Left hindlimb (tissue), 1 donor: ENCODE measurements at places on chromosomes 1 and 21.

DNA sequence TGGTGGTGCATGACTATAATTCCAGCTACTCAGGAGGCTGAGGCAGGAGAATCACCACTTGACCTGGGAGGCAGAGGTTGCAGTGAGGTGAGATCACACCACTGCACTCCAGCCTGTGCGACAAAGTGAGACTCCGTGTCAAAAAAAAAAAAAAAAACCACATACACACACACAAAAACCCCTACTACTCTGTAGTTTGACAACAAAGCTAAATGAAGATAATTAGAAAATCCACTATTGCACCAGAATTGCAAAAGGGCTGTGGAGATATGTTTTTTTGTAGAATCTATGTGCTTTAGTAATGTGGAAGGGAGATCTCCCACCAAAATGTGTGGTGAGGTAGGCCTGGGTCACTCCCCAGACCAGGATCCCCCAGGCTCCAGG lies 32.2 kb upstream of the KHDRBS1 start:
- no peak for DNase-seq

GRCh38 chr1:161069731-161070270 lies at the start of gene ARHGAP30:
Gene ARHGAP30 (minus strand): TSS chr1:161069891. CDS start chr1:161069624, 267 bp downstream.
- DNase-seq: no peak

- DNase-seq: no peak
Observed at GRCh38 chr1:12173631-12174121, 6.9 kb downstream of the TNFRSF1B start.

DNA sequence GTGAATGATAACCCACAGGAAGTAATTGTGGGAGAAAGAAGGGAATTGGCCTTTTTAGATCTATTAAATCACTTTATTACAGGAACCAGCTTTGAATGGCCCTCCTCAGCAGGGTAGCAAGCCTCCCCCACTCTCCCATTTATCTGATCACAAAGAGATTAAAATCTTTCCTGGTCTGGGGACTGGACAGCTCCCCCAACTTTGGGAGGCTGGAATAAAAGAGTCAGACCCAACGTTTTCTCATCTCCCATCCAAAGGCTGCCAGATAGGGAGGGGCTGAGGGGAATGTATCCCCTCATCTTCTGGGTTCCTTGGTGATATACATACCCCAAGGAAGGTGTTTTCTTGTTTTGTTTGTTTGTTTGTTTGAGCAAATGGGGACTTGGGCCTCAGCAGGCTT lies 2.4 kb downstream of the LIN28A start:
- DNase-seq: no peak

DNA sequence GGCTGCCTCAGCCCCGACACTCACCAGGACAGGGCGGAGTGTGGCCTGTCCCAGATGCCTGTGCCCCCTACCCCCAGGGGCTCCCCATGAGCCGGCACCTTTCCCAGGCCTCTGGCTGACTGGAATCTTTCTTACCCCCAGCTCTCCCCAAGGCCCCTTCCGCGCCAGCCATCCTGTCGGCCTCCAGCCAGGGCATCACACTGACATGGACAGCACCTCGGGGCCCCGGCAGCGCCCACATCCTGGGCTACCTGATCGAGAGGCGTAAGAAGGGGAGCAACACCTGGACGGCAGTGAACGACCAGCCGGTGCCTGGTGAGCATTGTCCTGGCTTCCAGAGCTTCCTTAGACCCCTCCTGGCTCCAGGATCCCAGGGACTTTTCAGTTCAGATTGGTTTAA lies 26.5 kb downstream of the IGFN1 start:
- DNase-seq: no peak

DNA sequence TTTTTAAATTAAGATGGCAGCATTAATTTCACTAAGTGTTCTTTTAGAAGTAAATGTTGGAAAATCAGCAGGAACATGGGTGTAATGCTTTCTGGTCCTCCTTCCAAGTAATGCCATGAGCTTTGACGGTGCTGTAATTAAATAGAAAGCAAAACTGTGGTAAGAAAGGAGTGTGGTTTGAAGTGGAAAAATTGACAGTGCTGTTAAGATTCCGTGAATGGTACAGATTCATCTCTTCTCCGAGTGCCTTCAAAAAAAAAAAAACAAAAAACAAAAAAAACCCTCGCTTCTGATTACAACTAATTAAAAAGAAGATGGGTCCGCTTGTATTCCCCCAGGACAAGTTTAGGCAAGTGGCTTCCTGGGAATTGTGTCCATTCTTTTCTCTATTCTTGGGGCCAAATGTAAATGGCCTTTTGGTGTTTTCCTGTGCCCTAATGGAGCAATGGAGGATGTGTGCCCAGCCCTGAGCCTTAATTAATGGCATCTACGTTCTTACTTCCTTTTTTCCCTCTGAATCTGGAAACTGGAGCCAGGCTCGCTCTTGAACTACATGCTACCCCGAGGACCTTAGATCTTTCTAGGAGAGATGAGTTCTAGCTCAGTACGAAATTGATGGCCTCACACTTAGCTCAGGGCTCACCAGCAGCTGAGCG lies 5.1 kb downstream of the LMO4 start:
- no peak for DNase-seq

GRCh38 chr1:181159451-181160140 lies 71.1 kb downstream of the IER5 start:
- DNase-seq: no peak

DNA sequence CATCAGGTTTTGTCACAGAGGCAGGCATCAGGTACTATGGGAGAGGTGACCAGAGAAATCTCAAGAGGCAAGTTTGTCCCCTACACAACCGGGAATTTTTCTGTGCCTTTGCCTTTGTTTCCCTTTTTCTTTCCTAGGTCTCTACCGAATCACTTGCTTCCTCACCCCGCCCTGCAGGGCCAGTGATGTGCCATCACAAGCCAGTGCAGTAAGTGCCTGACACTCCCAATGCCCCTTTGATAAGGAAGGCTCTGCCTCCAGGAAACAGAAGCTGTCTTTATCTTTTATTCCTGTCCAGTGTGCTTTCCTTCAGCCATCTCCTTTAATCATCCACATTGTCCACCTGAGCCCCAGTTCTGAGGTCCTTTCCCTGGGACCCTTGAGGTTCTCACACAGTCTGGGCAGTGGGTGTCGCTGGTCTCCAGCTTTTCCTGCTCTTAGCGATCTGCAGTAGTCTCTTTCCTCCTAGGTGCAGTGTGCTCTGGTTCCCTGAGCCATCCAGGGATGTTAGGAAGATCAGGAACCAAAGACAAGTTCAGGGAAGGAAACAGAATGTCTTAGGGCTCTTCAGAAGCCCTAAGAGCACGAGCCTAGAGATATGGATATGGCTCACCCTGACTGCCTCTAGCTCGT lies 36.6 kb downstream of the GJA5 start:
- DNase-seq: no peak

GRCh38 chr1:207883660-207884250 lies 27.2 kb downstream of the CD34 start:
- no peak for DNase-seq

DNA sequence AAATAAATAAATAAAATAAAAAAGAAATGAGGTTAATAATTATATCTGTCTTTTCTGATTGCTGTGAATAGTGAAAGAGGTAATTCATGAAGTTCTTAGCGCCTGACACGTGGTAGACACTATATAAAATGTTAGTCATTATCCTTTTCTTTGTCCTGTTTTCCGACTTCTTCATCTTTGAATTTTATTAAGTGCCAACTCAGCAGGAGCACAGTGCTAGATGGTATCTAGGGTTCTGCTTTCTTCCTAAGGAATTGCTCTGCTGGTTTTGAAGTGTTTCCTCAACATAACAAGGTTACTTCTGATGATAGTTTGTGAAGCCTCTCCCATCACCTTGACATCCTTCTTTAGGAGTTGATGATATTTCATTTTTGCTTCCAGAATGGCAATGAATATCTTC lies 227.0 kb downstream of the DNM3 start:
- no peak for DNase-seq

GRCh38 chr1:187892683-187893039 lies 1063.9 kb downstream of the PLA2G4A start:
- DNase-seq: no peak

GRCh38 chr1:212683357-212683722 lies 16.3 kb downstream of the BATF3 start:
- no peak for DNase-seq

DNA sequence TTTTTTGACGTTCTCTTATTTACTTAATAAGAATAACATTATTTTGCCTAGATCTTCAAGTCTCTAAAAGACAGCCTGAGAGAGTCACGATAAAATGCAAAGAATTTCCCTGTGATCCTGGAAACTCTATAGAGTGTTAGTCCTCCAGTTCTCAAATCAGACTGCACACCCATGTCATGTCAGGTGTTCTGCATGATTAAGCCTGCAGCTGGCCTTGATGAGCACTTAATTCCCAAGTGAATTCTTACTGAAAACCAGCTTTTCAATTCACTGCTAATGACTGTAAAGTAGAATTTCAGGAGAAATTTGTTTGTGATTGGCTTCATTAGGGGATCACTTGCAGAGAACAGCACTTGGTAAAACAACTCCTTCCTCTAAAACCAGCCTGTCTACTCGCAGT lies 41.9 kb downstream of the CHML start:
- no peak for DNase-seq

DNA sequence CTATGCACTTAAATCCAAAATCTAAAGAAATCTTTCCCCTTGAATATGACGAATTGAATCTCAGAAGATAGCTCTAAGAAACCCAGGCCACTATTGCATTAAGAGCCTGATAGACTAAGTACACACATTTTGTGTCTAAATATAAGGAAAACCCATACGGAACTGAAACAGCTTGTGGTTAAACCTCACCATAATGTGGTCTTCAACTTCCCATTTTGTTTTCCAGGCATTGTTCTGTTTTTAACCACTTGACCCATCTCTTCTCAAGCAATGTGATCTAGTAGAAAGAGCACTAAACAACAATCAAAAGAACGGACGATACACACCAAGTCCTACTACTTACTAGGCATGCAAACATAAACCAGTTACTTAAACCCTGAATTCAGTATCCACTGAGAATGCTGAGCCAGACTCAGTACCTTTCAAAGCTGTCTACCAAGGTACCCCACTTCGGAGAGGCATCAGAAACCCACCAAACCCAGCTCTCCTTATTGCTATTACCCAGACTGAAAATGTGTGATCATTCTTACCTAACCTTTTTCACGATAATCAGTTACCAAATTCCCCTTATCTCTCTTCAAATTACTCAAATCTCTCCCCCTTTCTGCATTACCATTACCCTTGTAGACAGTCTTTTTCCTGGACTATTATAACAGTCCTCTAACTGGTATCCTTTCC lies 12.8 kb downstream of the OTUD7B start:
- no peak for DNase-seq

GRCh38 chr1:179007233-179007632 lies 18.5 kb upstream of the FAM20B start:
- DNase-seq: no peak

DNA sequence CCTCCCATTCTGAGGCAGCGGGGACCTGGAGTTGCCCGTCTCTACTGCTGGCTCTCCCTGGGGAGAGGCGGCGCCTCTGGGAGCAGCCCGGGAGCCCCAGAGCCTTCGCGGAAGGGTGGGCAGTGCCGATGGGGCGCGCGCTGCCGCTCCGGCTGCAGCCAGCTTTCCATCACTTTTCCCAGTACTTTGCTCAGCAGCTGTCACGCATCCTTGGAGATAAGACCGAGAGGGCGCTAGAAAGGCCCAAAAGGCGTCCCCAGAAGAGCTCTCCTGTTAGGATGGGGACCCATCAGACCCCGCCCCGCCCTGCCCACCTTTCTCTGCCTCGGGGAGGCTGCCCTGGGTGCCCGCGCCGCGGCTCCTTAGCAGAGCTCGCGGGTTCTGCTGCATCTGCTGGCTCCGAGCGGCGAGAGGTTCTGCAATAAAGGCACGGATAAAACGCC lies 534 bp downstream of the KCNH1 start:
- no peak for DNase-seq

DNA sequence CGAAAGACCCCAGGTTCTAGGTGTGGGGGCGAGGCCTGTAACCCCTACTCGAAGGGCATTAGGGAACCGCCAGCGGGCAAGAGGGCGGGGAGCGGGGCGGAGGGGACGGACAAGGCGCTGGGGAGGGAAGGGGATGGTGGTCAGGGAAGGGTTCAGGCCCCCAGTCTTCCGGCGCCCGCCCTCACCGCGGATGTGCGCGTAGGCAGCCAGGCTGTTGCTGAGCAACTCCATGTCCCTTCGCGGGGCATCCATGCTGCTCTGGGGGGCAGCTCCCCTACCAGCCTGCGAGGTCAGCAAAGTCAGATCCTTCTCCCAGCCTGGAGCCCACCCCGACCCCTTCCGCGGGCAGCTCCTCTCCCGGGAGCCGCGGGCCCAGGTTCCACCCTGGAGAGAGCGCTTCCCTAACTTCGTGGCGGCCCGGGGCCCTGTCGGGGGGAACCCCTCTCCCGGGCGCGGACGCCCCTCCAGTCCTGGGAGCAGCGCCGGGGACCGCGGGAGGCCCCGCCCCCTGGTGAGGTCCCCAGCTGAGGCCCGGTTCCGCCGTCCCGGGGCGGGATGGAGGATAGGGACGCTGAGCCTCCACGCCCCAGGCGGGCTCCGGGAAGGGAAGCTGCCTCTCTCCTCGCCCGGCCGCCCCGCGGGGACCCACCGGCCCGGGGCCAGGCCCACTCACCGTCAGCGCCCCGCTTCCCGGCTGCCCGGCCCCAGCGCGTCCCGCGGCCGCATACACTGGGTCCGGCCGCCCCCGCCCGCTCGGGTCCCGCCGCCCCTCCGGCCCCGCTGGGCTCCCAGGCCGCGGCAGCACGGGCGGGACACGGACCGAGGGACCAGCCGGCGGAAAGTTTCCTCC lies 434 bp downstream of the EVA1B start:
- peak; percentile 86 for DNase-seq

GRCh38 chr1:180854001-180854400 lies 58.7 kb upstream of the KIAA1614 start:
- no peak for DNase-seq

- DNase-seq: no peak
Observed at GRCh38 chr1:6581561-6582305, 1.9 kb downstream of the ZBTB48 start.

GRCh38 chr1:57464756-57465155 lies 40.9 kb upstream of the DAB1 start:
- no peak for DNase-seq

- DNase-seq: peak; percentile 75
Observed at GRCh38 chr21:38993561-38993960, 187.8 kb downstream of the ETS2 start.

DNA sequence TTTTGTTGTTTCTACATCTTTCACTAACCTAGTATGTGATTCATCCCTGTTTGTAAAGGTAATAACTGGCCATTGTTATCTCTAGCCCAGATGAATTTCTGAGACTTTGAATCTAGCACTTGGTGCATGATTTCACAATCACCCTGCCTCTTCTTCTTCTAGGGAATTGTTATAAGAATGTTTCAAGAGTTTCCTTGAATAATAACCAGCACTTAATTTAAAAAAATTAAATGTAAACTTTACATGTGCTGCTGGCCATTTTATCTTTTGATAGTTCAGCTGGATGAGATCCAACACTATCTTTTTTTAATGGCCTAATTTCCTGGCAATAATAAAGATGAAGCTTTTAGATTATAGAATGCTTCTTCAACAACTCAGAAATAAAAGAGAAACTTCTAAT lies 31.8 kb downstream of the UBE2U start:
- no peak for DNase-seq

- no peak for DNase-seq
Observed at GRCh38 chr21:31928656-31929055, 55.8 kb downstream of the HUNK start.

GRCh38 chr21:21631961-21632360 lies 633.8 kb downstream of the NCAM2 start:
- DNase-seq: no peak
